ENCODE measurements at places on chromosomes 3 and 15. TPM values are rescaled to one million over a fixed set of nuclear protein-coding genes. Genes with fewer than 3 reads are reported as not detected.

LNP1 gene
- polyA plus RNA-seq: 2.5 TPM

GRCh38 chr3:175187586-175187985 is 328.5 kb downstream of the NAALADL2 start:
- no peak for DNase-seq
- no peak overlapping the region for H3K27ac ChIP-seq

SIDT1 gene
- 0.02 TPM for polyA plus RNA-seq

IQCH gene
- polyA plus RNA-seq: 0.81 TPM

PYGO1 gene
- polyA plus RNA-seq: 2.3 TPM

DPPA2 gene
- not detected for polyA plus RNA-seq

ZNF710 gene
- polyA plus RNA-seq: 2.7 TPM

BFSP2 gene
- polyA plus RNA-seq: not detected

- no peaks in the 10 kb centered on the region for H3K4me1 ChIP-seq
- no peaks in the 10 kb centered on the region for H3K36me3 ChIP-seq
- no peaks in the 10 kb centered on the region for H3K27me3 ChIP-seq
- H3K27ac ChIP-seq: no peak overlapping the region
- DNase-seq: no peak
Observed at GRCh38 chr3:193852901-193853300, 259.9 kb downstream of the OPA1 start.

GRCh38 chr3:143601723-143602484 is 246.4 kb downstream of the SLC9A9 start:
- H3K4me3 ChIP-seq: no peak overlapping the region
- no peaks in the 10 kb centered on the region for H3K36me3 ChIP-seq
- H3K4me1 ChIP-seq: no peaks in the 10 kb centered on the region
- H3K27ac ChIP-seq: no peak overlapping the region
- no peak for DNase-seq

GOLGA8A gene
- polyA plus RNA-seq: 33.9 TPM

DNA sequence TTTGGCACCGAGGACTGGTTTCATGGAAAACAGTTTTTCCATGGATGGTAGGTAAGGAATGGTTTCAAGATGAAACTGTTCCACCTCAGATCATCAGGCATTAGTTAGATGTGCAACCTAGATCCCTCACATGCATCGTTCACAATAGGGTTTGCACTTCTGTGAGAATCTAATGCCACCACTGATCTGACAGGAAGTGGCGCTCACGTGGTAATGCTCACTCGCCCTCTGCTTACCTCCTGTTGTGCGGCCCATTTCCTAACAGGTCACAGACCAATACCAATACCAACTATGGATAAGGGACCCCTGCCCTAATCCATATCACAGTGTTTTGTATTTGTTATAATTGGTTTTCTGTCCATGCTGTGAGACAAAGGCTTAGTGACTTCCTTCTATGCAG is 58.9 kb downstream of the SLMAP start:
- H3K4me3 ChIP-seq: no peak overlapping the region
- H3K4me1 ChIP-seq: peaks cover 5% of the 10 kb centered on the region
- H3K36me3 ChIP-seq: peaks cover 9% of the 10 kb centered on the region
- no peaks in the 10 kb centered on the region for H3K27me3 ChIP-seq
- no peak overlapping the region for H3K27ac ChIP-seq

DNA sequence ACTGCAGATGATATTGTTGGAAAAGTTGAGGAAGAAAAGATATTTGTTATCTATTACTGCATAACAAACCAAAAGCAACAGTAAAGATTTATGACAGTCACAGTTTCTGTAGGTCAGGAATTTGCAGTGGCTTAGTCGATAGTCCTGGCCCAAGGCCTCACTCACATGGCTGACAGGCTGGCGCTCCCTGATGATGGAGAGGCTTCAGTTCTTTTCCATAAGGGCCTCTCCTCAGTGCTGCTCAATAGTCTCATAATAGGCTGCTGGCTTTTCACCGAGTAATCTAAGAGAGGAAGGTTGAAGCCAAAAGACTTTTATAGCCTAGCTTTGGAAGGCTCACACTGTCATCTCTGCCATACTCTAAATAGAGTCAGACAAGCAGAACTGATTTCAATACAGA is 17.7 kb downstream of the IREB2 start:
- DNase-seq: no peak
- H3K27me3 ChIP-seq: no peaks in the 10 kb centered on the region
- H3K4me3 ChIP-seq: no peak overlapping the region
- H3K27ac ChIP-seq: peak overlapping the region; percentile 73
- peaks cover 17% of the 10 kb centered on the region for H3K4me1 ChIP-seq
- H3K36me3 ChIP-seq: peaks cover 4% of the 10 kb centered on the region

DNA sequence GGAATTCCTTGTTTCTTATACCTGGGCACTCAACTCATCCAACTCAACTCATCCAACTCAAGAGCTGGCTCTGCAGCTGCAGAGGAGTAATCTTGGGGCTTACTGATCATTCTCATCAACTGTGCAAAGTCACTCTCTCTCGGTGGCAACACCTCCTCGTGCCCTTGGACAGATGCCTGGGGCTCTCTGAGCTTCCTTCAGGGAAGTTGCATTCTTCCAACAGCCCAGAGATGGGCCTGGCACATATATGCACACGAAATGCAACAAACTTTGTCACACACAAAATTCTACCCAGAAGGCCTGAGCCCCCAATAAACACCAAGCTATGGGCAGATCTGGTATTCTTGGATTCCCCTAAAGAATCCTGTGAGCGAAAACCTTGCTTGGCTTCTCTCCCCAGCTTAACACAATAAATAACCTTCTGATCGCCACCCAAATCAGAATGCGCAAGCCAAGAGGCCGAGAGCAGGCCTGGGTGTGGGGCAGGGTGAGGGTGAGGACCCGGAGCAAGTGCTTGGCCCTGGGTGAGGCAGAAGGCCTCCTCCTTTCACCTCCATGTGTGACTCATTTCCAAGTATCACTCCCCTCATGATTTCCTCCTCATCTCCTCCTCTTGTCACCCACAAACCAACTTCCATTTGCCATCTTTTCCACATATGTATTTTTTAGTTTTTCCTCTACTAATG is 15.4 kb downstream of the TGM5 start:
- peaks cover 17% of the 10 kb centered on the region for H3K27me3 ChIP-seq
- no peak overlapping the region for H3K4me3 ChIP-seq
- no peaks in the 10 kb centered on the region for H3K4me1 ChIP-seq
- H3K36me3 ChIP-seq: no peaks in the 10 kb centered on the region
- no peak for DNase-seq

GRCh38 chr15:68209272-68209671 is 4.1 kb upstream of the CALML4 start:
- no peaks in the 10 kb centered on the region for H3K36me3 ChIP-seq
- H3K27ac ChIP-seq: no peak overlapping the region
- no peaks in the 10 kb centered on the region for H3K27me3 ChIP-seq
- peaks cover 16% of the 10 kb centered on the region for H3K4me1 ChIP-seq
- DNase-seq: no peak

POTEB gene
- polyA plus RNA-seq: not detected

DNA sequence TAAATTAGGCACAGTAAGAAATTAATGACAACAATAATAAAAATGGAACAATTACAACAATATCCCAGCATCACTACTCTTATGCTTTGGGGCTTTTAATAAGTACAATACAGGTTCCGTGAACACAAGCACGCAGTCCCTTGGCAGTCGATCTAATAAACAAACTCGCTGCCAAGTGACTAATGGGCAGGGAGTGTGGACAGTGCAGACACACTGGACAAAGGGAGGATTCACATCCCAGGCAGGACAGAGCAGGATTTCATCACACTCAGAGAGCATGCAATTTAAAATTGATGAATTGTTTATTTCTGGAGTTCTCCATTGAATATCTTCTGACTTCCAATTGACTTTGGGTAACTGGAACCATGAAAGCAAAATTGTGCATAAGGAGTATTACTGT is 524.1 kb upstream of the CFAP20DC start:
- H3K4me1 ChIP-seq: peaks cover 20% of the 10 kb centered on the region
- no peaks in the 10 kb centered on the region for H3K36me3 ChIP-seq
- no peak overlapping the region for H3K4me3 ChIP-seq
- H3K27me3 ChIP-seq: no peaks in the 10 kb centered on the region

PP2D1 gene
- not detected for polyA plus RNA-seq

GNAT1 gene
- not detected for polyA plus RNA-seq

ZBED2 gene
- 1.3 TPM for polyA plus RNA-seq

TRPM1 gene
- polyA plus RNA-seq: not detected

CCR2 gene
- polyA plus RNA-seq: not detected

DNA sequence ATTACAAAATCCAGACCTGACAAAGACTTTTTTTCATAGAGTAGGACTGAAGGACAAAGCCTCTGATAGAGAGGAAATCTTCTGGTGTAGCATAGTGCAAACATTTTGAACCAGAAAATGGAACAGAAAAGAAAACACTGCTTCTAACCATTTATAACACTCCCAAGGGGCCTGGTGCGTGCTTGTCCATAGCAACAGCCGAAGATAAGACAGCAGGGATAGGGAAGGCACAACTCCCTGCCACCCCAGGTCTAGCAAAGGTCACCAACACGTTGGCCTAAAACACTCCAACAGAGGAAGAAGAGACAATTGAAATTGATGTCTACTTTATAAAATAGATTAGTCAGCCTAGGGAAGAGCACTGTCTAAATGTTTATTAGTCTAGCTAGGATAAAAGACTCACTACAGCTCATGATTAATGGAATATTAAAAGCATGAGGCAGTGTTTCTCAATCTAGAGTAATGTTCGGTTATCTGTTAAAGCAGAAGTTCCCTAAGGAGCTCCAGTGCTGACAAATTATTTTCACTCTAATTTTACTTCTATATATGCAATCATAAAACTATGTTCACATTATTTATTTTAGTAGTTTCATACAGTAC is 145.2 kb downstream of the P3H2 start:
- H3K27me3 ChIP-seq: no peaks in the 10 kb centered on the region
- no peak overlapping the region for H3K27ac ChIP-seq
- H3K4me1 ChIP-seq: no peaks in the 10 kb centered on the region
- no peak for DNase-seq
- H3K36me3 ChIP-seq: no peaks in the 10 kb centered on the region

SPESP1 gene
- not detected for polyA plus RNA-seq

DNA sequence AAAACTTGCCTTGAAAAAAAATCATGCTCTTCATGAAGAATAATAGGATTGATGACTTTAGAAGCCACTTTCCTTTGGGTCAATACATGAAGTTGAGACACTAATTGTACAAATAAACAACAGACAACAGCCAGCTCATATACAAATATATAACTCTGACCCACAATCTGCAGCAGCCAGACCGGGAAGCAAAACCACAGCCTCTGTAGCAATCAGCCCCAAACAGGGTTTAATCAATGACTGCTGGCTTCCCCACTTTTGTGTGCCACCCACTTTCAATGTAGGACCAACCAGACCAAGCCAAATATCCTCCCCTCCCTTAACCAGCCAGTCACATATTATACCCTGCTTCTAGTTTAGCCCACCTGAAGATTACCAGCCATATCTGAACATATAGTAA is 39.0 kb downstream of the IFT57 start:
- H3K27me3 ChIP-seq: no peaks in the 10 kb centered on the region
- no peak overlapping the region for H3K27ac ChIP-seq
- no peak overlapping the region for H3K4me3 ChIP-seq
- peaks cover 12% of the 10 kb centered on the region for H3K36me3 ChIP-seq
- no peak for DNase-seq

ITIH3 gene
- polyA plus RNA-seq: 5.3 TPM

- no peaks in the 10 kb centered on the region for H3K27me3 ChIP-seq
- no peaks in the 10 kb centered on the region for H3K36me3 ChIP-seq
- H3K27ac ChIP-seq: no peak overlapping the region
- DNase-seq: no peak
- no peak overlapping the region for H3K4me3 ChIP-seq
Observed at GRCh38 chr15:64926661-64927060, 15.0 kb downstream of the ANKDD1A start.

GADL1 gene
- not detected for polyA plus RNA-seq

CCDC80 gene
- 83.4 TPM for polyA plus RNA-seq

DNA sequence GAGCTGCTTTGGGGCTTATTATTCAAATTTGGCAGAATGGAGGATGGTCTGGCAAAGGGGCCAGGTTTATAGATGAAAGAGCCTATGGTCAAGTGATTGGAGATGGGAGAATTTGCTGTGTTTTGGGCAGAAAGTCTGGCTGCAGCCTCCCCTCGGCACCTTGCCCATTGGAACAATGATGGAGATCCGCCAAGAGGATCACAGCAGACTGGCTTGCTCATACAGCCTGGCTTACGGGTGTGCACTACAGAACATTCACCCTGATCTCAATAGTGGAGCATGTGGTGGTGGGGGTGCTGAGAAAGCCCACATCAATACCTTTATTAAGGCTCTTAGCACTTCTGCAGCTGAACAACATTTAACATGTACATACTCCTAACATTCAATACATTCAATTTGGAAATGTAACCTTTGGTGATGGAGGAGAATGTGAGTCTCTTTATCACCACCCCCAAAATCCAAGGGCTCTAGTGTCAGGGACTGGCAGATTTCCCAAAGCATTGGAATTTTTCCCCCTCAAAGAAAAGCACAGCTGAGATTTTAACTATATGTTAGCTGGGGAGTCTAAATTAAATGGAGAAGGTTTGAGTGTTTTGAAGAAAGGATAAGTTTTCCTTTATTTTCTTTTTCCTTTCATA is 118.4 kb upstream of the TMC3 start:
- DNase-seq: no peak
- H3K27me3 ChIP-seq: no peaks in the 10 kb centered on the region
- no peaks in the 10 kb centered on the region for H3K36me3 ChIP-seq
- H3K4me1 ChIP-seq: no peaks in the 10 kb centered on the region

SLC22A14 gene
- polyA plus RNA-seq: 0.16 TPM

ECE2 gene
- 0.03 TPM for polyA plus RNA-seq

DISP2 gene
- 0.08 TPM for polyA plus RNA-seq

DNA sequence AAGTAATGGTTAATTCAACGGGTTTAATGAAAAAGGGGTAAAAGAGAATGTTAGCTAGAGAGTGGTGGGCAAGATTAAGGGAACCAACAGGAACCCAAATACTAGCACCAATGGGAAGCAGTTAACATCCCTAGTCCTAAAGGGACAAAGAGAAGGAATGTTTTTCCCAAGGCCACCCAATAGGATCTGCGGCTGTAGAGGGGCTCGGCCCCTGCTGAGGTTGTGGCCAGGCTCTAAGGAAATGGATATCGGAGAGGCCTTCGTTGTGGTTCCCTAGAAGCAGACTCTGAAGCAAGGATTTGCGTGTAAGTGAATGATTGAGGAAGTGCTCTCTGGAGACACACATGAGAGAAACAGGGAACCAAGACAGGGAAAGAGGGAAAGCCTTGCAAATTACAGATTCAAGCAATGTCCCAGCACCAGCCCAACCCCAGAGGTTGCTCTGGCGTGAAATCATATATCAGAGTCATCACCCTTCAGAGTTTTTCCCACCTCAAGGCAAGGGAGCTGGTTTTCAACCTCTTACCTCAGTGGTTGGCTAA is 83.6 kb upstream of the TNIK start:
- no peaks in the 10 kb centered on the region for H3K27me3 ChIP-seq
- H3K36me3 ChIP-seq: no peaks in the 10 kb centered on the region
- no peak overlapping the region for H3K27ac ChIP-seq
- H3K4me1 ChIP-seq: no peaks in the 10 kb centered on the region
- DNase-seq: no peak

- no peaks in the 10 kb centered on the region for H3K27me3 ChIP-seq
- no peak overlapping the region for H3K27ac ChIP-seq
- H3K36me3 ChIP-seq: no peaks in the 10 kb centered on the region
- peaks cover 7% of the 10 kb centered on the region for H3K4me1 ChIP-seq
- H3K4me3 ChIP-seq: no peak overlapping the region
- DNase-seq: no peak
Observed at GRCh38 chr15:92624401-92624991, 31.1 kb downstream of the FAM174B start.

BAHD1 gene
- polyA plus RNA-seq: 5.5 TPM

All from SK-N-SH (cell line).